Putamen (tissue), 1 donor: ENCODE measurements at places on chromosomes 2 and 18.

DNA sequence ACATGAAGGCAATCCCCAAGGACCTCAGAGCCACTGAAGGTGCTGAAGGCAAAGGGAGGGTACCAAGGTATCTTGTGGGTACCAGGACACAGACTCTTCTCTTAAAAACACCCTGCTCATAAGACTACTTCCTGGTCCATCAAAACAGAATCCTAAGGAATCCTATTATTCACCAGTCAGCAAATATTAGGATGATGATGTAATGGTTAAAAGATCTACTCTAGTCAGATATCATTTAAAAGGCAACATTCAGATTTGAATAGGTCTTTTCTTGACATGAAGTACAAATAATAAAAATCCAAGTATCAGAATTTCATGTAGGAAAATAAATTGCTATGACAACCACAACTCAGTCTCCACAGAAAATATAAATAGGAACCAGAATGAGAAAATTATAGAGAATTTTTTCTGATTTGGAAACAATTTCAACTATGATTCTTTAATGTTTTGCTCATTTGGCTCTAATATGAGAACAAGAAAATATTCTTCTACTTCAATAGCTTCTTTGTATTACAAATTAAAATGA is 77.8 kb upstream of the ZNF397 start:
- no peak for DNase-seq

GRCh38 chr2:184577056-184577455 is 21.3 kb upstream of the ZNF804A start:
- no peak for DNase-seq

- DNase-seq, result no peak
Observed at GRCh38 chr2:53200072-53200471, 567.5 kb upstream of the CHAC2 start.

GRCh38 chr2:130852521-130853115 is 15.9 kb downstream of the ARHGEF4 start:
- DNase-seq, result no peak

DNA sequence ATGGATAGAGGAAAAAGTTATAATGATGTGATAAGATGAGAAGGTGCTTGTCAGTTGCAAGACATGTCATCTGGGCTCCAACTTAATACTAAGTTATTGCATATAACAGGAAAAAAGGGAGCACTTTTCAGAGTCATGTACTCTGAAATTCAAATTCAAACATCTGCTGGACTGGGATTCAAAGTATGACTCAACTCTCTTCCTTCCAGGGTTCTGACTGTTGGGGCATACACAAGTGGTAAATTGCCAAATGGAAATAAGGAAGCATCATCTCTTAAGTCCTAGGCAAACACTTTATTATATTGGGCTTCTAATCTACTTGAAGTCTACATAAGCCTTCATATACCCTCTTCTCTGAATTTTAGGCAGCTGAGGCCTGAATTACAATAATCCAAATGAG is 44.9 kb downstream of the ZBTB14 start:
- DNase-seq, result no peak

DNA sequence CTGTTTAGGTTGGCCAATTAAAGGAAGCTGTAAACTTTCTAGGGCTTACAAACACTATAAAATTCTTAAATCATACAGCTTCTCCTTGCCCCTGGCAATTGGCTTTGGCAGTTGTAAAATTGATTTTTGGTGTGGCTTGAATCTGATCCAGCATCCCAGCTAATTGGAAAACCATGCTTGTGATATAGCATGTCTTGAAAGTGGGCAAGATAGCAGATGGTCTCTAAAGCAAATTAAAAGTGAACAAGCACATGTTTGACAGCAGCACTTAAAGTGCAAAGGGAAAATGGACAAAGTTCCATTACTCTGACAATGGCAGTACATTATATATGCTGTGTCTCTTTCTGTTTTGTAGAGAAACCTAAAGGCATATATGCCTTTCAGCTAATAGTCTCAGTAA is 302.9 kb upstream of the NXPH2 start:
- DNase-seq, result no peak

- DNase-seq, result peak; percentile 31
Observed at GRCh38 chr2:98026927-98027522, 31.3 kb upstream of the TMEM131 start.

DNA sequence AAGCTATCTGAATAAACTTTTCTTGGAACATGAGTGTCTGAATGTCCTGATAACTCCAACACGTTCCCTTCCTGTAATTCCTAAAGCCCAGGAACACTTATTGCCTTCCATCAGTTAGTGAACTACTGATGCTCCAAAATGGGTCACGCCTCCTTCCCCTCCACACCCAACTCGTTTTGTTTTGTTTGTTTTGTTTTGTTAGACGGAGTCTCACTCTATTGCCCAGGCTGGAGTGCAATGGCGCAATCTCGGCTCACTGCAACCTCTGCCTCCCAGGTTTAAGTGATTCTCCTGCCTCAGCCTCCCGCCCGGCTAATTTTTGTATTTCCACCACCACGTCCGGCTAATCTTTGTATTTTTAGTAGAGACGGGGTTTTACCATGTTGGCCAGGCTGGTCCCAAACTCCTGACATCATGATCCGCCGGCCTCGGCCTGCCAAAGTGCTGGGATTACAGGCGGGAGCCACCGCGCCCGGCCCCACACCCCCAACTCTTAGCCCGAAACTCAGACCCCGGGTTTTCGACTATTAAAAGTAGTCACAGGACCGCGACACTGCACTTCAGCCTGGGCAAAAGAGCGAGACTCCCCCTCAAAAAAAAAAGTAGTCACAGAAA is 774 bp downstream of the IER3IP1 start:
- no peak for DNase-seq

DNA sequence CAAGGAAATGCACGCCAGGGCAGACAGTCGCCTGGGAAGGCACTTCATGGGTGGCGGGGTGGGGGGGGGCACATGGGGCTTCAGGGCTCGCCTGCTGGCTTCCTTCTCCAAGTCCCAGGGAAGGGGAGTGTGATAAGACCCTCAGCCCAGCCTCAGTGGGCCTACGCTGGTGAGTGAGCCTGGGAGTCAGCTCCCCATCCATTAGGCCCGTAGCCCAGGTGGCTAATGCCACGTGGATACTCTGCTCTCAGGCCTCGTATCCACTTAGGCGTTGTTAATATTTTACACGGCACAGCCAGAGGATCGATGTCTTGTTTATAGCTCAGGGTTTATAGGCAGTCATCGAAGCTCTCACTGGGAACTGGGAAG is 47.1 kb downstream of the KCNIP3 start:
- no peak for DNase-seq

DNA sequence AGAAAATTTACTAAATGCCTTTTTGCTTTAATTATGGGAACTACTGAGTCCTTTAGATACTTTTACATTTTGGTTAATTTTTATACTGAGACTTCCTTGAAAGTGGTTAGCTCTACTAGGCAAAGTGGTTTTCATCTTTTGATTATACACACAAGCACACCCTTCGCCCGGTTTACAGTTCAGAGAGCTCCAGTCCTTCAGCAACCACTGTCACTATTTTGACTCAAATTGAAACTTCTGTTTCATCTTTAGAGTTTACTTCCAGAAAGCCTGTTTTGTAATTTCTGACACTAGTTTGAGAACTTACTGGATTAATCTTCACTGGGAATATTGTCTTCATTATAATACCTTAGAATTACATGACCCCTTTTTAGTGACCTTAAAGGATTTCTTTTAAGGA is 140.3 kb upstream of the FOSL2 start:
- DNase-seq, result no peak

GRCh38 chr18:12640881-12641200 is 17.1 kb downstream of the SPIRE1 start:
- DNase-seq, result no peak

DNA sequence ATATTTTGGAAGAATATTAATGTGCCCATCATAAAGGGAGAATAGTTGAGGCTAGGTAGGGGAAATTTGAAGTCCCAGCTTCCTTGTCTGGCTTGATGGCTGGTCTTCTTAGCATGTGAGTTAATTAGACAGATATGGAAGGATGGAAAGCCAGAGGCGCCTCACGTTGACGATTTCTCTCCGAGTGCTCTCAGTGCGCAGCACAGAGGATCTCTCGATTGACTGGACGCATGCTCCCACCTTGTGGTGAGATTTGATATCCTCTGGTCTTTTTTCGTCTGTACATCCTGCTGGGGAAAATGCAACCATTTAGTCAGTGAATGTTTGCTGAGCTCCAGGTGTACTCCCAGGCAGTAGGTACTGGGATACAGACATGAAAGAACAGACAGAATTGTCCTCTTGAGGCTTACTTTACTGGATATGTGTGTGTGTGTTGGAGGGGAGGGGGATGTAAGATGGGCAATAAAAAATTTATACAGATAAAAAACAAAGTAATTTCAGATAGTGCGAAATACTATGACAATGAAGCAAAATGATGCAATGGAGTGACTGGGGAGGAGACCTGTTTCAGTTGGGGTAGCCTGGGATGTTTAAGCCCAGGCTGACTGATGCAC is 66.9 kb upstream of the ZNG1B start:
- DNase-seq, result peak; percentile 42

- DNase-seq, result no peak
Observed at GRCh38 chr2:84393829-84394228, 65.3 kb downstream of the SUCLG1 start.

DNA sequence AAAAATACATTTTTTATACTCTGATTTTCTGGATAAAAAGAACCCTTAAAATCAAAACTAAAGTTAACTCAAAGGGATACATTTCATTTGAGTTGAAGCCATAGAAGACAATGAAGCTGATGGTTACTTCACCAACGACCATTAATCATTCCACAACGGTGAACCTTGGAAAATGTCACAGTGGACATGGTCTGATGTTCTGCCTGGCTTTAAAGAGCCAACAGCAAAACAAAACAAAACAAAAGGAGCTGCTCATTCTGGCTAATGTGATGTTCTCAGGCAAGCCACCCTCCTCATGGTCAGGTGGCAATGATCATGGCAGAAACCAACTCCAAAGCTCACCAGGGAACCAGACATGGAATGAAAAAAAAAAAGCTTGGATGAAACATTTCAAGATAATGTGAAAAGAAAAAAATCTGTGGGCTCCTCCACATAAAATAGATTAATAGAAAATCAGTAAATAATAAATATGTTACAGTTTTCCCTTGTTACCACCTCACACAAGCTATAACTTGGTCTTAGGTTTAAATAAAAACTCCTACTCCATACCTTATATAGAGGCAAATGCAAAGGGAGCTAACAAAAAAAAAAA is 90.1 kb upstream of the SERTAD2 start:
- DNase-seq, result no peak

- no peak for DNase-seq
Observed at GRCh38 chr2:120258196-120258595, 5.5 kb downstream of the RALB start.

- no peak for DNase-seq
Observed at GRCh38 chr2:241649927-241650326, 12.4 kb downstream of the ATG4B start.

- DNase-seq, result no peak
Observed at GRCh38 chr18:35089891-35090550, 48.8 kb downstream of the MAPRE2 start.

DNA sequence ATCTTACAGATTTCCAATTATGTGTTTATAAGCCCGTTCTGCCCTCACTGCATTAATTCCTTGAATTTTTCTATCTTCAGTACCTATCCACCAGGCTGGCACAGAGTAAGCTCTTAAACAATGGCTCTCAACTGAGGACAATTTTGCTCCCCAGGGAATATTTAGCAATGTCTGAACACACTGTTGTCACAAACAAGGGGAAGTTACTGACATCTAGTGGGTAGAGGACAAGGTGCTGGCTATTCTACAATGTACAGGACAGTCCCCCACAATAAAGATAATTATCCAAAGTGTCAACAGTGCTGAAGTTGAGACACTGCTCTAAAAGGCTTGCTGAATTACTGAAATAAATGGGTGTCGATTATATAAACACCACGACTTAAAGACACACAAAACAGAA is 5.0 kb downstream of the NDUFS1 start:
- DNase-seq, result no peak

- no peak for DNase-seq
Observed at GRCh38 chr2:52402128-52402527, 1365.5 kb upstream of the CHAC2 start.

DNA sequence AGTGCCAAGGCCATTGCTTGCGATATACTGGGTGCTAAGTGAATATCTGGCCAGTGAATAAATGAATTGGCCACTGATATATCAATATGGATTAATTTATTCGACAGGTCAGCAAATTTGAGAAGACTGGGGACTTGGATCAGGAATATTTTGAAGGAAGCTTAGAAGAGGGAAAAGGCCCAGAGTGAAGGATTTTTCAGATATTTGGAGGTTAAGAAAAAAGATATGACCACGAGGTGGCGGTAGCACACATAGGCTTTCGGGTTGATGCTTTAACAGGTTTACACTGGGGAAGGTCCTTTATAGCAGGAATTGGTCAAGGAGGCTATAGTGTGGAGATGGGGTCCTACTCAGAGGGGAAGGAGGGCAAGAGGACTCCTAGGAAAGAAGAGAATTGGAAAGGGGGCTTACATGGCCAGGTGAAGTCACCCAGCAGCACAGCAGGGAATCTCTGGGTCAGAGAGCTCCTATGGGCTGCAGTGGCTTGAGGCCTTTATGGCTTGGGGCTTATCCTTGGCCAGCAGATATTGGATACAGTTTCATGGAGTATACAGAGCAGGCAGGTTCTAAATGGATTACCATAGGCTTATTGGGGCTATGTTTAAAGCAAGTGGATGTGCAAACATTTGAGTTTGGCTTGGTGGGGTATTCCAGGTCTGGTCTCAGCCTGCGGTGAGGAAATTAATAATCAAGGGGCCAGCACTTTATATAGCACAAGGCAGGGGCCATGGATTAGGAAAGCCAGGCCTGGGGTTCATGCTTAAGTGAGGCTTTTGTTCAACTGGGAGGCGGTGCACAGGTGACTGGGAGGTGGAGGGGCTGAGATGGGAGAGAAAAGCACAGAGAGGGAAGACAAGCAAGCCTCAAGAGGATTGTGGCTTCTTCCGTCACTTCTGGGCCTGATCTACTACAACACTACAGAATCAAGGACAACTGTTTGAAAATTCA is 9.7 kb downstream of the IL1RN start:
- no peak for DNase-seq

DNA sequence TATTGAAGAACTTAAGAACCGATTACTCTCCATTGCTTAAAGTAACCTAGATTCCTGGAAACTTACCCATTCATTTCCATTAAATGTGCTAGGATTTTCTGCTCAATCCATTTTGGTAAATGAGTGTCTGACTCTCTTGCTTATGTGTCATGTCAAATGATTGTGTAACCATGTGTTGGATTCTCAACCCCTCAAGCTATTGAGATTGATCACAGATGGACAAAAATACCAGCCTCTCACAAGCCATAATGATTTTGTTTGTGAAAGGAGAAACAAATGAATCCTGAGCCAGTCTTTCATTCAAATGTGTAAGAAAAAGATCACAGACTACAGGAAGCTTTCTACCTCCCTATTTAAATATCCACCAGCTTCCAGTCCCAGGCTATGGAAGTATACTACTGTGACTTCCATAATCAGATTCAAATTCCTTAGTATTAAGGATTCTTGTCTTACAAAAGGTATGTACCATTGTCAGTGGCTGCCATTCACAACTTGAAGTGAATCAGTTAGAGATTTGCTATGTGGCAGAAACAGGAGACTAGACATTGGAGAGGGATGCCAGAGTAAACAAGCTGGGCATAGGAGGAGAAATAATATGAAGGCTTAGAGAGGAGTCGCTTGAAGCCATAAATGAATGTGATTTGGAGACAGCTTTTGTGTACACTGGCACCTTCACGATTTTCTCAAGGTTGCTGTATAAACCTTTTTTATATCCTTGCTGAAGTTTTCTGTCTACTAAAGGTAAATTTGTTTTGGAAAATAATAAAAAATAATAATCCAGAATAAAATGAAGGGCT is 498.5 kb upstream of the SETBP1 start:
- no peak for DNase-seq

GRCh38 chr2:60450488-60450887 is 103.0 kb downstream of the BCL11A start:
- DNase-seq, result no peak

GRCh38 chr2:119645173-119645855 is 33.7 kb upstream of the TMEM177 start:
- no peak for DNase-seq
